ENCODE measurements at places on chromosomes 7 and 10. TPM values are rescaled to one million over a fixed set of nuclear protein-coding genes. Genes with fewer than 3 reads are reported as not detected.

Gene SPAG6
- total RNA-seq, result not detected

- no peak for DNase-seq
Observed at GRCh38 chr10:78260141-78260540, 226.5 kb downstream of the RPS24 start.

DNA sequence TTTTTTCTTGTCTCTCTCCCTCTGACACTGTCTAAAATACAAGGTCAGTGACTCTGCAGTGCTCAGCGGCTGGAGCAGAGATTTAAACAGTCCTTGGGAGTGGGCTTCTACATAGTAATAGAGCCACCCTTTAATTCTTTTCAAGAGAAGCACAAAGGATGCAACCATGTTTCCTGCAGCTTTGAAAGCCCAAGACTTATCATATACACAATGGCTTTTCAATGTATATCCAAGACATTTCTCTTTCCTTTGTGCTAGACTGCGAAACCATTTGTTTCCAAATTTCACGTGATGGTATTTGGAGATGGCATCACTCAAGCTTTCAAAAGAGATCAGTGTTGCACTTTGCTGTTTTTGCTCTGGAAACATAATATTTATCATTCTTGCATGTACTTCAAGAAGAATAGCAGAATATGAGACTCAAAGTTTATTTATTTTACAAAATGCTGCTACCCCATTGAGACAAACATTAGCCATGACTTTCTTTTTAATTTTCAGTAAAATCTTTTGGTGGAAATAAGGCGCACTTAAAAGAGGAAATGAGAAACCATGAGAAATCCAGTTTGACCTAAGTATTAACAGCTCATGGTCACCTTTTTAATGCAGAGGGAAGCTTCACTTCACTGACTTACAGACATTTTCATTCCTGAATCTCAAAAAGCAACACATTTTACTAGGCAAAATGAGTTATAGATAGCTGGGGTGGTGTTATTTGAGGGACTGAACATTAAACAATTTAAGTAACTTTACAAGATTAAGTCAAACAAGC lies 76.6 kb downstream of the SEMA3C start:
- DNase-seq, result no peak

DNA sequence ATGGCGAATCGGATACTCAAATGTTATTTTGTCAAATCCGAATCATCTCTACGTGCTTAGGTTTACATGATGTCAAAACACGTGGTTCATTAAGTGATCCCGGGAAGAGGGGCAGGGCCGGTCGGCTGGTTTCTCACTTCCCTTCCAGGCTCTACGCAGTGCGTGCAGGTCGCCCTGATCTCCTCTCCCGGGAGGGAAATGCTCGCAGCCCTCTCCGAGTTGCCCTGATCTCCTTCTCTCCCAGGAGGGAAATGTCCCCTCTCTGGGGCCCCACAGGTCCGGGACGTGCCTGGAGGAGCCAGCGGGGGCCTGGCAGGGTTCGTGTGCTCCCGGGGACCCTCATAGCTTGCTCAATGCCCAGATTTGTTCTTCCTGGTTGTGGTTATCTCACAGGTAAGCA lies 202.7 kb downstream of the DNAJB6 start:
- no peak for DNase-seq

Gene LIPF
- total RNA-seq, result not detected

GRCh38 chr7:130356876-130357611 lies 12.4 kb downstream of the CPA5 start:
- DNase-seq, result no peak

Gene HDAC9
- 68.2 TPM for total RNA-seq

DNA sequence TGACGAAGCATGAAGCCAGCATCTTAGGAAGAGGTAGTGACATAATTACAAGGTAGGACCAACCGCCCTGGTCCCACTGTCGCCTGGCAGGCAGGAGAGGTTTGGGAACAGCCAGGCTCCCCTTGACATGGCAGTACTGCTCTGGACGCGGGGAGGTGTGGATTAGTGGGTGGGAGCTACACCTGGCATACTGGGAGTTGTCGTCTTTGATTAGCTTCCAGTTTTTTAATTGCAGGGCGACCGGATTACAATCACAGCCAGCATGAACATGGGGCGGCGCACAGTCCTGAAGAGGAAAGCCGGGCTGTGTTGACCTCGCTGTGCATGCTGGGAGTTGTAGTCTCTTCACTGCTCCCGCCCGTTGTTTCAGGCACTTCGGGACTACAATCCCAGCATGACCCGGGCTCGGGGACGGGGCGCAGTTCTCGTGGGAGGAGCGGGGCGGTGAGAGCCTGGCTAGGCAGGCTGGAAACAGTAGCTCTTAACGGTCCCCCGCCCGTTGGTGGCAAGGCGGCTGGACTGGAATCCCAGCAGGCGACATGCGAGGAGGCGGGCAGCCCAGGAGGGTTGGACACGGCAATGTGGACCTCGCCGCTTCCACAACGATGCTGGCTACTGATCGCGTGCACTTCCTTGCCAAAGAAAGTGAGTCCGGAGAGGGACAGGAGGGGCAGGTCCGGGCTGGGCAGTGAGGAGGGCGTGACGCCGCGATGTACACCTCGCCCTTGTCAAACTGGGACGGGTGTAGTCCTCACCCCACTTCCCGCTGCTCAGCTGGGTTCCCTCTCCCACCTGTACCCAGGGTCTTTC lies 98.0 kb upstream of the ZNF722 start:
- DNase-seq, result no peak

DNA sequence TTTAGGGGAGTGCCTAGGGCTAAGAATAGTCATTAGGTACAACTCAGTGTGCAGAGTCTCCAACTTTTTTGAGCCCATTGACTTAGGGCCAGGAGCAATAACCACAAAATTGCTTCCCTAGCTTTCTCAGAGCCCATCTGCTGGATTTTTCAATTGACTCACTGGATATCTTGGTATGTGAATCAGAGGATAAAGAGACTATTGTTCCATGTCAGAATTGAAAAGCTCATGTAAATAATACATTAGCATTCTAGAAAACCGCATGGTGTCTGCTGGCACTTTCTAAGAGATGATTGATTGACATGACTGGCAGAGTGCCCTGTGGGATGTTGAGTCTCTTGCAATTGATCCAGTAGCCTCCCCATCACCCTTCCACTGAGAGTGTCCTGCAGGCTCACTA lies 246.2 kb downstream of the CCDC7 start:
- DNase-seq, result no peak

Gene TUBAL3
- not detected for total RNA-seq

Gene EXOC4
- total RNA-seq, result 98.8 TPM

Gene OGDHL
- 0.23 TPM for total RNA-seq

DNA sequence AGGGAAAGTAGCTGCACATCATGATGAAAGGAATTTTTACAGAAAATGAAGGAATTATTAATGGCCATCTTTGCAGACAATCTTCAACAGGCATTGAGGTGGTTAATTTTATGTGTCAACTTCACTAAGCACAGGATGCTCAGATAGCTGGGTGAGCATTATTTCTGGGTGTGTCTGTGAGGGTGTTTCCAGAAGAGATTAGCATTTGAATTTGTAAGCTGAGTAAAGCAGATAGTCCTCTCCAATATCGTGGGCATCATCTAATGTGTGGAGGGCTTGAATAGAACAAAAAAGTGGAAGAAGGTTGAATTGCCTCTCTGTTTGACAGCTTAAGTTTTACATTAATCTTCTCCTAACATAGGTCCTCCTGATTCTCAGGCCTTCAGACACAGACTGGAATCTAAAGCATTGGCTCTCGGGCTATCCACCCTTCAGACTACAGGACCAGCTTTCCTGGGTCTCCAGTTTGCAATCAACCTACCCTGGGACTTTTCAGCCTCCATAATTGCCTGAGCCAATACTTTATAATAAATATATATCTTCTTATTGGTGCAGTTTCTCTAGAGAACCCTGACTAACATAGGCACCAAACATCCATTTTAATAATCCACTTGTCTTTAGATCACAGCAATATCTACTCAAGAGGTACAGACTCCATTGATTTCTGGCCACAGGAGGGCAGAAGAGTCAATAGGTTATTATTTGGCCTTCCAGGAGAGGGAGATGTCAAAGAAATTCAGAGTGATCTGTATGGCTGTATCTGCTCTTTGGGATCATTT lies 10.5 kb upstream of the CRPPA start:
- peak; percentile 27 for DNase-seq

DNA sequence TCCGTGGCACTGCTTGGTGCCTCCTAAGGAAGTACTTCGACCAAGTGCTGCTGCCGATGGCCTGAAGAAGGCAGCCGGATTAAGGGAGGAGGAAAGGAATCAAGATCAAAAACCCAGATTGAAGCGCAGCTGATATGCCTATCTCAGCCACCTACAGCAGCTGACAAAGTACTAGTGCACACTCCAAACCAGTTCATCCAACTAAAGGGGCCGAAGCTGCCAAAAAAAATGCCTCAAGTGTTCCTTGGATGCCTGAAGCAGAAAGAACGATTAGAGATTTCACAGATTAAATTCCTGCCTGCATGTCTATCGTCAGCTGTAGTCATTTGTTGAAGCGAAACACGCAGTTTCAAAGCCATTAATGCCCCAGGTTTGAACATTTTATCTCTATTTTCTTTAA lies 65.7 kb downstream of the TNRC18 start:
- no peak for DNase-seq

Gene GIMAP8
- not detected for total RNA-seq

DNA sequence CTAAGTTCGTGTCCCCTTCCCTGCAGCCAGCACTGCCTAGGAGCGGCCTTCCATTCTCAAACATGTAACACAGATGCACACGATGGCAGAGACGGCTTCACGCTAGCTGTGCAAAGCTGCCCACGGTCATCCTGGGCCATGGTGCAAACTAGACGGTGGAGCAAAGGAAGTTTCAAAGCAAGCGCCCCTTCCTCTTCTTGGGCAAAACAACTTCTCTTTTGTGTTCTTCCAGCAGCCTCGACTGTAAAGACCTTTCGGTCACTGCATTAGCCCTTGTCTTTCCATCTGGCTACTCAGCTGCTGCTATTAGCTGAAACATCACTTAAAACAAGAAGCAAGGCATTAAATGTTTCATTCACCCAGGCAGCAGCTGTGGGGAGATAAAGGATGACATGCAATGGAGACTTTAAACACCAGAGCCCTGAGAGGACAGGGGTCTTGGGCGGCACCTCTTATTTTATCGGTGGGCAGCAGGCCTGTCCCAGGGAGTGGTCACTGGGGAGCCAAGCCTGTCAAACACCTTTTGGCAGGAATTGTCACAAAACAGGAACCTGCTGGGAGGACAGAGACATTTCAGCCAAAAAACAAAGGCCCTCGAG lies 214.8 kb downstream of the KLF6 start:
- no peak for DNase-seq
